ENCODE measurements at places on chromosomes 3 and 15.
A peak's percentile ranks its signal among the peaks of the same experiment; 100 is the strongest.

- no peak for DNase-seq
These were observed 5.1 kb downstream of the ZDHHC23 start for GRCh38 chr3:113952921-113953320.

GRCh38 chr15:68580883-68581155 is 2.0 kb downstream of the CORO2B start:
- no peak for DNase-seq

DNA sequence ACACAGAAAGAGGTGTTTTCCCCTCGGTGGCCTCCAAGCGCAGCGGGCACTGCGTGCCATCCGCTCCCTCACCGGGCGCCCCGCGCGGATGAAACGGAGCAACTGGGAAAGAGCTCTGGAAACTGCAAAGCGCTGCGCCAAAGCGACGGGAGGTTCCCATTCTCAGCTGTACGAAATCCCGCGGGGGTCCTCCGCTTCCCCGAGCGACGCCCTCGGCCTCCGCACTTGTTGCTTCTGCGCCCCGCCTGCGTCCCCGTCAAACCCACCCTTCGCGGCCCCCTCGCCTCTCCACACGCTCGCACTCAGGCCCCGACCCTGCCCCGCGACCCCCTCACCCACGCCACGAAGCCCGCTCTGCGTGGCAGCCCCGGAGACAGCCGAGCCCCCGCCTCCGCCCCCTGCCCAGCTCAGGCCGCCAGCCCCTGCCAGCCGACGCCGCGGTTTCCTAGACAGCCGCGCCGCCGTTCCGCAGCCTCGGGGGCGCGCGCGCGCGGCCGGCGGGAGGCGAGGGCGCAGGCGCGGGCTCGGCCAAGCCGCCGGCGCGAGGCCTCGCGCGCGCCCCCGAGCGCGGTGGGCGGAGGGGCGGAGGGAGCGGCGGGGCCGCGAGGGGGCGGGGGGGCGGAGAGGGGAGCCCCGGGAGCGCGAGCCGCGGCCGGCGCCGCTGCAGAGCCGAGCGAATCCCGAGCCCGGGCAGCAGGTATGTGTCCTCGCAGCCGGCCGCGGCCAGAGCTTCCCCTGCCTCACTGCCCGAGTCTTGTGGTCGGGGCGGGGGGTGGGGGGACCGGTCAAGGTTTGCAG is at the start of gene TMEM266:
Gene TMEM266 (plus strand): TSS at position 666 of the 798 bp plus-strand sequence. CDS start 74,279 bp downstream, outside the sequence.
- peak; percentile 57 for DNase-seq

DNA sequence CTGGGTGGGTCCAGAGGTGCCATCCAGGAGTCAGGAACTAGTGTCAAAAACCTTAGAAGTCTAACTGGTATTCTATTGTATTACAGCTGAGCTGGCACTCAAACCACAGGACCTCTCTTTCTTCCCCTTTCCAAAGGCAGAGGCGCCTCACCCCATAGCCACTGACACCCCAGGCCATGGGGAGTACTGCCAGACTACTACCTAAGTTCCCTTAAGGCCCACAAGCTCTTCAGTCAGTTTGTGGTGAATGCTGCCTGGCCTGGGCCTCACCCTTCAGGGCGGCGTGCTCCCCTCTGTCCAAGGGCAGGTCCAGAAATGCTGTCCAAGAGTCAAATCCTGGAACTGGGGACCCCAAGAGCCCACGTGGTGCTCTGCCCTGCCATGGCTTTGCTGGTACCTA is 43.0 kb upstream of the FGF7 start:
- DNase-seq: no peak

DNA sequence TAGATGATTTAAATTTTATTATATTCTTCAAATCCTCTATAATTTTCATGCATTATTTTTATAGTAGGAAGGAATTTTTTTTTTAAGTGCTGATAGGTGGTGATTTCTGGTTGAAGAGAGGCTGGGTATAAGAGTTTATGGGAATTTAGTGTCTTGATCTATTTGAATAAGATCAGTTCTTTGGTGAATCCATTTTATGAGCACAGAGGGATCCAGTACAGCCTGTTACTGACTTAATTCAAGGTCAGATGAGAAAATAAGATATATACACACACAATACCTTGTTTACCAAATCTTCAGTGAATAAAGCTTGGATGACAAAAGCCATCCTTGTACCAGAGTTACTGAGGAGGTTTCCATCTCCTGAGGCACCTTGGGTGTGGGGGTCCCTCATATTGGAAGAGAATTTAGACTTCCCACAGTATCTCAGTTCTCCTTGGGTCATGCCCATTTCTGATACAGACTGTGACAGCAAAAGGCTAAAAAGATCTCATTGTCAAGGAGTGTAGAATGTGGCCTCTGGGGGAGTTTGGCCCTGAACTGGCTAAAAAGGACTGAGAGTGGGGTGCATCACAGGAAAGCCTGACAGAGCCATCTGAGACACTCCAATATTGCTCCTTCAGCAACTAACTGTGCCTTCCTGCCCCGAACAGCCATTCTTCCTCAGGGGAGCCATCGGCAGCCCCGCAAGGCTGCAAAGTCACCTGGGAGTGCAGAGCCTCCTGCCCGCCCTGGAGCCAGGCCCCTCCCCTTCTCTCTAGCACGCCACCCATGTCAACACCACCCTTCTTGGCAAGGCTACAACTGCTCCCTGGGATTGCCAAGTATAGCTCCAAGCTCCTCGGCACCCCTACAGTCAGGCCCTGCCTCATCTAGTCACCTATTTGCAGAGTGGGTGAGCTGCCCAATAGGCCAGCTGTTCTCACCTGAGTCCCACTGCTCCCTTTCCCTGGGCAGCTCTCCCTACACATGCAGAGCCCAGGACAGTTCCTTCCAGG is 43.1 kb upstream of the HACD2 start:
- no peak for DNase-seq

- no peak for DNase-seq
These were observed 27.2 kb downstream of the CYFIP1 start for GRCh38 chr15:22952796-22953579.

- no peak for DNase-seq
These were observed 10.7 kb upstream of the TASOR start for GRCh38 chr3:56693750-56694149.

DNA sequence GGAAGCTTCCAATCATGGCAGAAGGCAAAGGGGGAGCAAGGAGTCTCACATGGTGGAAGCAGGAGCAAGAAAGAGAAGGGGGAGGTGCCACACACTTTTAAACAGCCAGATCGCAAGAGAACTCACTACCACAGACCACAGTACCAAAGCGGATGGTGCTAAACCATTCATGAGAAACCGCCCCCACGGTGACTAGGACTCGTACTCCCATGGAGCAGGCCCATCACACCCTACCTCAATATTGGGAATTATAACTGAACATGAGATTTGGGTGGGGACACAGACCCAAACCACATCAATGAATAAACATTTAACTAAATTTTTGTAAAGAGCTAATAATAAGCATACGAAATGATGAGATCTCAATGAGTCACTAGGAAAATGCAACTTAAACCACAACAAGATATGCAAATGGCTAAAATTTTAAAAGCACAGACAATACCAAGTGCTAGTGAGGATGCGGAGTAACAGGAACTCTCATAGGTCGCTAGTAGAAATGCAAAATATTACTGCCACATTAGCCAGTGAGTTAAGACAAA is 10.0 kb downstream of the MRPS25 start:
- no peak for DNase-seq

GRCh38 chr3:71066356-71066755 is 517.2 kb downstream of the FOXP1 start:
- no peak for DNase-seq

GRCh38 chr3:41088882-41089281 is 110.4 kb upstream of the CTNNB1 start:
- no peak for DNase-seq
